Chondrocyte (in vitro differentiated cells): ENCODE measurements at places on chromosomes 12 and 14. TPM values are rescaled to one million over a fixed set of nuclear protein-coding genes. Genes with fewer than 3 reads are reported as not detected.

GRCh38 chr14:31926123-31926522, 151.0 kb upstream of the ARHGAP5 start:
- no peak overlapping the region for H3K27ac ChIP-seq
- H3K4me1 ChIP-seq = peaks cover 22% of the 10 kb centered on the region
- H3K4me3 ChIP-seq = no peak overlapping the region
- no peak for DNase-seq

Gene KRT6B
- total RNA-seq = not detected in 3 replicates

- DNase-seq = no peak
- no peak overlapping the region for H3K27ac ChIP-seq
- H3K4me3 ChIP-seq = no peak overlapping the region
- peaks cover 17% of the 10 kb centered on the region for H3K4me1 ChIP-seq
Measured at GRCh38 chr14:70698288-70698687, 56.6 kb downstream of the TTC9 start.

Gene PZP
- total RNA-seq = not detected in 3 replicates

- H3K27ac ChIP-seq = no peak overlapping the region
- H3K36me3 ChIP-seq = no peaks in the 10 kb centered on the region
- DNase-seq = no peak
- no peaks in the 10 kb centered on the region for H3K27me3 ChIP-seq
- no peak overlapping the region for H3K4me3 ChIP-seq
- H3K4me1 ChIP-seq = peaks cover 7% of the 10 kb centered on the region
Measured at GRCh38 chr14:77882636-77883035, 82.7 kb downstream of the ADCK1 start.

DNA sequence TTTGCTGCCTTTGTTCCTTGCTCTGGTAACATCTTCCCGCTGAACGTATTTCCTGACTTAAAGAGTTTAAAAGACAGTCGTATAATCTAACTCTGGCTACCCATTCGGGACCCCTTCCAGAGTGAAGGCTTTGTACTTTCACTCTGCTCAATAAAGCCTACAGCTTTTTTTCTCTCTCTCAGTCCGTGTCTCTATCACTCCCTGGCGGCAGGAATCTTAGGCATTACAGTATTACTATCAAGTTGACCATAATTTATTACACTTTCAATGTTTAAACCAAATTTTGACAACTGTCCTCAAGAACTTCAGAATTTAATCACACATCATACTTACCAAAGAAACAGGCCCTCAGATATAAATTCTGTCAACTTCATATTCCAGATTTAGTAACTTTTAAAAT, 967.9 kb downstream of the FSCB start:
- no peaks in the 10 kb centered on the region for H3K4me1 ChIP-seq
- H3K4me3 ChIP-seq = no peak overlapping the region
- H3K27ac ChIP-seq = no peak overlapping the region
- no peaks in the 10 kb centered on the region for H3K36me3 ChIP-seq
- H3K27me3 ChIP-seq = no peaks in the 10 kb centered on the region
- DNase-seq = no peak

Gene TMEM132C
- total RNA-seq = not detected in 3 replicates

DNA sequence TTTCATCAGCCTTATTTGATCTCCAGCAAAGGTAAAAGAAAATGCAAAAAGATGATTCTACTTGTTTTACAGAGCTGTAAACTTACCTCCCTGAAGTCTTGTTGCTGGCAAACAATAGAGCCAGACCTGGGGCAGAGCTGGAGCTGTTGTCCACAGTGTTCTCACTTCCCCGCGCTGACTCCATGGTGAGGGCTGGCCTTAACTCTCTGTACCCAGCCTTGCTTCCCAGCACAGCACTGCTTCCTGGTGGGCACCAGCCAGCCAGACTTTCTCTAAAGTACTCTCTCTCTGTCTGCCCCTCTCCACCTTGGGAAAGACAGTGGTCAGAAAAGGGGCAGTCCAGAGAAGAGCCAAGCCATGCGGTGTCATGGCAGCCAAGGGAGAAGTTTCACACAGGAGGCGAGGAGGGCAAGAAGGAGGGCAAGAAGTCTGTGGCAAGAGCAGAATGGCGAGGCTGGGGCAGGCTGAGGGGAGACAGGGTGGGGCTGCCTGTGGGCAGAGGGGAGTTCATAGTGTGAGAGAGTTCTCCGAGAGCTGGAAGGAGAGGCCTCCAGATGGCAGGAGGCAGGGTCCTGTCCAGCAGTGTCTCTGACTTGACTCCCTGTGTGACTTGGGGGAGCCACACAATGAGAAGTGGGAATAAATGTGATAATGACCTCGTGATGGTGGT, 9.3 kb downstream of the EVL start:
- H3K27ac ChIP-seq = no peak overlapping the region
- H3K4me1 ChIP-seq = peaks cover 71% of the 10 kb centered on the region
- H3K27me3 ChIP-seq = no peaks in the 10 kb centered on the region
- no peak for DNase-seq
- no peak overlapping the region for H3K4me3 ChIP-seq

DNA sequence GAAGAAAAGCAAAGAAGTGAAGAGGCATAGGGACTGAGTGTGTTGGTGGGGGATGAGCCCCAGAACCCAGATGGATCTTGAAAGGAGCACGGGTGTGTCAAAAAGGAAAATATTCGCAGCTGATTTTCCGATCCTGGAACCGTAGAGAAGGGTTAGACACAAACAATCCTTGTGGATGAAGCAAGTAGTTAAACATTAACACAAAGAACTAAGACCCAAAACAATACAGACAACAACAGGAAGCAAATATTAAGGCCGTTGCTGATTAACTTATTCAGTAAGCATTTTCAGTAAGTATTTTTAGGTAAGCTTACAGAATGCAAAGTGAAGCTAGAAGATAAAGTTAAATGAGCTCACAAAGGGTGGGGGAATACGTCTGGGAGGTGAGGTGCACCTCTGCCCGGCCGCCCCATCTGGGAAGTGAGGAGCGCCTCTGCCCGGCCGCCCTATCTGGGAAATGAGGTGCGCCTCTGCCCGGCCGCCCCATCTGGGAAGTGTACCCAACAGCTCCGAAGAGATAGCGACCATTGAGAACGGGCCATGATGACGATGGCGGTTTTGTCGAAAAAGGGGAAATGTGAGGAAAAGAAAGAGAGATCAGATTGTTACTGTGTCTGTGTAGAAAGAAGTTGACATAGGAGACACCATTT, 62.8 kb upstream of the PRB2 start:
- no peak overlapping the region for H3K4me3 ChIP-seq
- no peaks in the 10 kb centered on the region for H3K27me3 ChIP-seq
- H3K4me1 ChIP-seq = no peaks in the 10 kb centered on the region

Gene NTN4
- total RNA-seq = 179 to 336 TPM (median 336 TPM) in 3 replicates

- no peak for DNase-seq
- H3K4me1 ChIP-seq = peaks cover 8% of the 10 kb centered on the region
- no peaks in the 10 kb centered on the region for H3K27me3 ChIP-seq
- H3K4me3 ChIP-seq = no peak overlapping the region
Measured at GRCh38 chr12:93979189-93979588, 169.2 kb upstream of the PLXNC1 start.

GRCh38 chr14:67547224-67547780, 14.2 kb downstream of the PLEKHH1 start:
- H3K4me3 ChIP-seq = no peak overlapping the region
- no peaks in the 10 kb centered on the region for H3K27me3 ChIP-seq
- no peak for DNase-seq
- no peak overlapping the region for H3K27ac ChIP-seq
- H3K4me1 ChIP-seq = no peaks in the 10 kb centered on the region
- H3K36me3 ChIP-seq = peaks cover 4% of the 10 kb centered on the region

Gene ARPC3
- total RNA-seq = 219 to 248 TPM (median 226 TPM) in 3 replicates

DNA sequence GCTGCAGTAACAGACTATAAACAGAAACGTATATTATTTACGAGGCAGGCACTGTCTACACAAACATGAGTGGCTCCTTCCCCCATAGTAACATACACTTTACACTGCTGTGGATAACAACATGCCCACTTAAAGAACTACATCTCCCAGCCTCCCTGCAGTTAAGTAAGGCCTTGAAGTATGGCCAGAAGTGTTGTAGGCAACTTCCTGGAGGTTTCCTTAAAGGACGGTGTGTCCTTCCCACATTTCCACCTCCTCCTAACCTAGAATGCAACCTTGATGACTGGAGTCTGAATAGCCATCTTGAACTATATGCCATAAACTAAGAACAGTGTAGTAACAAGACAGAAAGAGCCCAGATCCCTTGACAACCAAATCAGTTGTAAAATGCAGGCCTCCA, 20.3 kb downstream of the MED13L start:
- no peak overlapping the region for H3K4me3 ChIP-seq
- peak overlapping the region; percentile 76 for H3K27ac ChIP-seq
- H3K27me3 ChIP-seq = no peaks in the 10 kb centered on the region
- peaks cover 88% of the 10 kb centered on the region for H3K4me1 ChIP-seq
- no peak for DNase-seq
- H3K36me3 ChIP-seq = no peaks in the 10 kb centered on the region

GRCh38 chr12:123966596-123966995, 6.0 kb downstream of the CCDC92 start:
- no peaks in the 10 kb centered on the region for H3K27me3 ChIP-seq
- H3K36me3 ChIP-seq = no peaks in the 10 kb centered on the region
- H3K4me1 ChIP-seq = peaks cover 48% of the 10 kb centered on the region

GRCh38 chr14:37903343-37904191, 304.1 kb upstream of the SSTR1 start:
- H3K27me3 ChIP-seq = peaks cover 38% of the 10 kb centered on the region
- H3K36me3 ChIP-seq = no peaks in the 10 kb centered on the region
- no peak overlapping the region for H3K27ac ChIP-seq
- H3K4me1 ChIP-seq = no peaks in the 10 kb centered on the region
- no peak overlapping the region for H3K4me3 ChIP-seq

Gene CCDC175
- total RNA-seq = not detected in 3 replicates

DNA sequence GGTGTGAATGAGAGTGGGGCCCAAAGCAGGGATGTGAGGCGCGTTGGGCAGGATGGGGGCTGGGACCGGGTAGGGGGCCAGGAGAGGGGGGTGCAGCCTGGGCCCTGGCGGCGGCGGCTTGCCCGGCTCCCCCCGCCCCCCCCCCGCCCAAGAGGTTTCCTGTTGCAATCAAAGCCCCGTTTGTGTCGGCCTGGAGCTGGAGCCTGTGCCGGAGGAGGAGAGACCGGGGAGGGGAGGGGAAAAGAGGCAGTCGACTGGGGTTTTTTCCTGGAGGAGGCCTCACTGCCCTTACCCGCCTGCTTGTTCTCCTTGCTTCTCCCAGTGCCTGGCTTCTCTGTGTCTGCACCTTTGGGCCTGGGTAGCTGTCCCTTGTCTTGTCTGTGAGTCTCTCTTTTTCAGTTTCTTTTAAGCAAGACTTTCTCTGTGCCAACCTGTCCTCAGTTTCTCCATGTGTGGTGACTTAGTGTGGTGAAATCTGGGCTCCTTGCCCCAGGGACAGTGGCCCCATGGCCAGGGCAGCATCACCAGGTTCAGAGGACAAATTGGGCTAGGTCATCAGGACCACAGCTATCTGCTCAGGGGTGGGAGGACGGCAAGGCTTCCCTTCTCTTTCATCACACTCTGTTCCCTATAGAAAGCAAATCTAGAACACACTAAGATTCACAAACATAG, 8.5 kb downstream of the RARG start:
- H3K36me3 ChIP-seq = peaks cover 2% of the 10 kb centered on the region
- peak overlapping the region; percentile 95 for H3K27ac ChIP-seq

- DNase-seq = no peak
- H3K36me3 ChIP-seq = peaks cover 1% of the 10 kb centered on the region
- H3K4me1 ChIP-seq = peaks cover 20% of the 10 kb centered on the region
- H3K27ac ChIP-seq = peak overlapping the region; percentile 61
Measured at GRCh38 chr14:31582836-31583452, 21.7 kb downstream of the NUBPL start.

- H3K4me1 ChIP-seq = peaks cover 17% of the 10 kb centered on the region
- no peaks in the 10 kb centered on the region for H3K27me3 ChIP-seq
- H3K36me3 ChIP-seq = peaks cover 3% of the 10 kb centered on the region
- H3K27ac ChIP-seq = no peak overlapping the region
- DNase-seq = no peak
Measured at GRCh38 chr14:72680853-72681640, 212.9 kb downstream of the DPF3 start.

DNA sequence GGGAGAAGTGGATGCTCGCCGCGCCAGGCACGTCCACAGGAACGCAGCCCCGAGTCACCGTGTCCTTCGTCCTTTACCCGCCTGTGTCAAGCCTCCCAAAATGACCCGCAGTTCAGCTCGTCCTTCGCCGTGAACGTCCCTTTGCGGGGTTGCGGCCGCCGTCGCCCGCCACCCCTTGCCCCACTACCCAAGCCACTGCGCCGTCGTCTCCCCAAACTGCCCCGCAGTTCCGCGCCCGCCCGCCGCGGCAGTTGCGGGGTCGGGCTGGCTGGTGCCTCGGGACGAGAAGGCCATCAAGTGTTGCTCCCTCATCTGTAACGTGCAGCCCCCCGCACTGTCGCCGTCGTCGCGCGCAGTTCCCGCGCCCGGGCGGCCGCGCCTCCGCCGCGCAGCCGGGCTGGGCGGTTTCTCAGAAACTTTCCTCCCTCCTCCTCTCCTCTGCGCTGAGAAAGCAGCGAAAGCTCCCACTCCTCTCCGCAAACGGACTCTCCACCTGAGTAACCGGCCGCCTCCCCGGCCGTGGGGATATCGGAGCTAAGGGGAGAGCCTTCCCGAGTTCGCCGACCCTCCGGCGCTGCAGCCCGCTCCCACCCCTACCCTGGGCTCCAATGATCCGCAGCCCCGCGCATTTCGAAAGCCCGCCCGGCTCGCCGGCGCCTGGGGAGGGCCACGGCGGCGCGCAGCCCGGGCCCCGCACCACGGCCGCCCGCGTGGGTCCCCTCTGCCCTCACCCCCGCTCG, 6.7 kb downstream of the CDKN1B start:
- H3K27ac ChIP-seq = peak overlapping the region; percentile 94
- H3K4me3 ChIP-seq = peak overlapping the region; percentile 87
- H3K36me3 ChIP-seq = peaks cover 14% of the 10 kb centered on the region

DNA sequence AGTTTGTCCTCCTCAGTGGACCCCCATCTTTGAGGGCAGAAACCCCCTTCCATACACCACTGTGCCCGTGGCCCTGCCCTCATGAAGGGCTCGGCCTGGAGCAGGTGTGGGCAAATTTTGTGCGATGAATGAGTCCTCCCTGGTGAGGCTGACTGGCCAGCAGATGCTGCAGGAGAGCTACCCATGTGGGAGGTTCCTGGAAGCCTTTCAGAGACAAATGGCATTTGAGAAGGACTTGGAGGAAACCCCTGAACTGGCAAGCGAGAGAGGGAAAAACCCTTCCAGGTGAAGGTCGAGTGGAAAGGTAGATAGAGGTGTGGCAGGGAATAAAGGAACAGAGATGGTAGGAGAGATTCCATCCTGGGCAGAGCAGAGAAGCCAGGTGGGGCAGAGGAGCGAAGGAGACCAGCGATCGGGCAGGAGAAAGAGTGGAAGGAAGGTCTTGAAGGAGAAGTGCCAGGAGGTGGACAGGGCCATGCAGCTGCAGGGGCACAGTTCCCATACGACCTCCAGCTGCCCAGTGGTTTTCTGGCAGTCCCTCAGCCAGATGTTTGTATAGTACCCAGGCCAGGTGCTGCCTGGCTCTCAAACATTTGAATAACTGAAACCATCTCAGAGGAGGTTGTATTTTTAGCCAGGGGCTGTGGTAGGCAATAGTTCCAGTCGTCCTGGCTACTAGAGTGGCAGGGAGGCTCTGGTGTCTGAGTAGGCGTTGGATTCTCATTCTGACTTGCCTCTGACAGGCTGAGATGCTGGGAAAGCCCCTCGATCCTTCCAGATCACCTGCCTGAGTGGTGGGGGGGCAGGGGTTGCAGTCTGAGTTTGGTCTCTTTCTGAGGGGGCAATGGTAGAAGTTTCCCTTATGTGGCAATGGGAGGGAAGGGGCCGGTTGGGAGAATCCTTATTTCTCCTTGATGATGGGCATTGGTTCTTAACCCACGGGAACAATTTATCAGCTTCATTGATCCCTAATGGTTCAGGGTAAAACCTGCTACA, 40.1 kb downstream of the FBXL14 start:
- H3K27me3 ChIP-seq = no peaks in the 10 kb centered on the region
- no peak overlapping the region for H3K4me3 ChIP-seq
- peak overlapping the region; percentile 74 for H3K27ac ChIP-seq

GRCh38 chr14:25909045-25909747, 688.6 kb downstream of the NOVA1 start:
- H3K27me3 ChIP-seq = peaks cover 1% of the 10 kb centered on the region
- no peak overlapping the region for H3K27ac ChIP-seq
- H3K4me3 ChIP-seq = no peak overlapping the region
